ENCODE measurements at places on chromosomes 12 and 14.
A peak's percentile ranks its signal among the peaks of the same experiment; 100 is the strongest.

DNA sequence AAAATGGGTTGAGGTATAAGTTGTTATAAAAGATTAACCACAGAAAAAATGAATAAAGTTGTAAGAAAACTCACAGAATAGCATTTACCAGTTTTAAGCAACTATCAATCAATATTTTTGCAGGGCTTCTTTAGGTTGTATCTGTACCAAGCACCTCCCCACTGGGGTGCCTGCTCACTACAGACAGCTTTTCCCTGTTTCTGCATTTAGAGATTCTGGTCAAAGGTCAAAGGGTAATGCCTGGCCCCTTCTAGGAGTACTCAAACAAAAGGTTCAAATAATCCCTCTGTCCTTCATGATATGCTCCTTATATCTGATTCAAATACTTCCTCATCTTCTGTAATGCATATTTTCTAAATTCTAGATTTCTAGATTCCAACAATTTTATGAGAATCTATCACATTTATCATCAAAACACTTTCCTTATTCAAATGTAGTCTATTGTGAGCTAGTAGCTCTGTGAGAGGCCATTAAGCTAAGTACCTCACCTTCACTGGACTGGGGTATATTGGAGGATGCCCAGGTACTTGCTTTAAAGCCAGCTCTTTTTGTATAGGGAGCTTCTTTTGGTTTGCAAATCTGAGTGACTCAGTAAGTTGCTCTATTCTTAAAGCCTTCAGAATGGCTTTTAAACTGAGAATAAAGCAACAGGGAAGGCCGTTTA, 120.7 kb upstream of the PTPRB start:
- no peak for DNase-seq

GRCh38 chr14:101928415-101928841, 35.9 kb upstream of the DYNC1H1 start:
- DNase-seq, result no peak

DNA sequence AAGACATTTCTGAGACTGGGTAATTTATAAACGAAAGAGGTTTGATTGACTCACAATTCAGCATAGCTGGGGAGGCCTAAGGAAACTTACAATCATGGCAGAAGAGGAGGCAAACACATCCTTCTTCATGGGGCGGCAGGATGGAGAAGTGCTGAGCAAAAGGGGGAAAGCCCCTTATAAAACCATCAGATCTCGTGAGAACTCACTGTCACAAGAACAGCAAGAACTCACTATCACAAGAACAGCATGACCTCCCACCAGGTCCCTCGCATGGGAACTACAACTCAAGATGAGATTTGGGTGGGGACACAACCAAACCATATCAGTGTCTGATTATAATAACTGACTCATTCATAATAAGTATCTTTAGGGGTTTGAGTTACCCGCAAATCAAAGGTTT, 6.4 kb downstream of the SLC39A9 start:
- no peak for DNase-seq

- DNase-seq, result no peak
These were observed 69.5 kb downstream of the GPR135 start for GRCh38 chr14:59395672-59396071.

DNA sequence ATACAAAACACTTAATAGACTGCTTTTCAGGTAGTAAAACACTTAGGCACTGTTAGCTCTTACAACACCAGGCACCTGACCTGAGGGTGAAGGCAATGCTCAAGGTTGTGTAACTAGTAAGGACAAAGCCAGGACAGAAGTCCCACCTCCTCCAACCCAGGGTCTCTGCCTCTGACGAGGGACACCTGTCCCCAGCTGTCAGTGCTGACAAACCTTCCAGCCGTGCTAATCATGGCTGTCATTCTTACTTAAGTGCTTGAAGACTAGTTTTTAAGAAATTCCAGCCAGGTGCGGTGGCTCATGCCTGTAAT, 62.5 kb upstream of the MAX start:
- DNase-seq, result no peak

DNA sequence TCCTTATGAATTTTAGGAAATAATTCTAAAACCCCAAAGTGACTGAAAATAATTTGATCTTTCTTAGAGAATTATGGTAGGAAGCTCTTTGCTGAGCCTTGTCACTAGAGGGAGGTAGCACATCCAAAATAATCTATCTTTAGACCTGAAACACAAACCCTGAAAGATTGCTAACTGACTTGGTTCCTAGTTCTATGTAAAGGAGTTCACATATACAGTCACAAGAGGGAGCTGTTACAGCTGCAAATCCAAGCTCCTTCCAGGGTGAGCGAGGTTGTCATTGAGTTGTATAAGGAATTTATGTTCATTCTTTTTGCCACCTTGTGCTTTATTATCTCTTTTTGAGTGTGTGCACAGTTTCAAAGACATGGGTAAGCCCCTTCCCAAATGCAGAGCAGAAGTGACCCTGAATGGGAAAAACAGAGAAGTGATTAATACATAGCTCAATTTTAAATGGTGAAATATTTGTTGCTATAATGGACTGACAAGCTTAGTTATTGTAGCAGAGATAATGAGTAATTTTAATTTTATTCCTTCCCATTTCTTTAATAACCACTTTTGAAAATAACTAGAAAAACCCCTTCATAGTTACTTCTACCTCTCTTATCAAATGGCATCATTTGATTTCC, 387.9 kb downstream of the DAD1 start:
- no peak for DNase-seq

DNA sequence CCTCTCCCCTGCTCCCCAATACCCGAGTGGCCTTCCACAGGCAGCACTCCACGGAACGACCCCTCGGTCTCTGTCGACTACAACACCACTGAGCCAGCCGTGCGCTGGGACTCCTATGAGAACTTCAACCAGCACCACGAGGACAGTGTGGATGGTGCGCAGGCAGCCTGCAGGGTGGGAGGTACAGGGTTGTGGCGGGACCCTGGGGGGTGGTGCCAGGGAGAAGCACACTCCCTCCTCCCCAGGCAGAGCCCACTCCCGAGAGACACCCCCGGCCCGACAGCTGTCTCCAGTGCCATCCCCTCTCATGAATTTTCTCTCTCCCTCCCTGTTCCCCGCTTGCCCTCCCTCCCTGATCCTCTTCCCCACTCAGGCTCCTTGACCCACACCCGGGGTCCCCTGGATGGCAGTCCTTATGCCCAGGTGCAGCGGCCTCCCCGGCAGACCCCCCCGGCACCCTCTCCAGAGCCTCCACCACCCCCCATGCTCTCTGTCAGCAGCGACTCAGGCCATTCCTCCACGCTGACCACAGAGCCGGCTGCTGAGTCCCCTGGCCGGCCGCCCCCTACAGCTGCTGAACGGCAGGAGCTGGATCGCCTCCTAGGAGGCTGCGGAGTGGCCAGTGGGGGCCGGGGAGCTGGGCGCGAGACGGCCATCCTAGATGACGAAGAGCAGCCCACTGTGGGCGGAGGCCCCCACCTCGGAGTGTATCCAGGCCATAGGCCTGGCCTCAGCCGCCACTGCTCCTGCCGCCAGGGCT, 9.0 kb downstream of the TNS2 start:
- DNase-seq, result no peak

DNA sequence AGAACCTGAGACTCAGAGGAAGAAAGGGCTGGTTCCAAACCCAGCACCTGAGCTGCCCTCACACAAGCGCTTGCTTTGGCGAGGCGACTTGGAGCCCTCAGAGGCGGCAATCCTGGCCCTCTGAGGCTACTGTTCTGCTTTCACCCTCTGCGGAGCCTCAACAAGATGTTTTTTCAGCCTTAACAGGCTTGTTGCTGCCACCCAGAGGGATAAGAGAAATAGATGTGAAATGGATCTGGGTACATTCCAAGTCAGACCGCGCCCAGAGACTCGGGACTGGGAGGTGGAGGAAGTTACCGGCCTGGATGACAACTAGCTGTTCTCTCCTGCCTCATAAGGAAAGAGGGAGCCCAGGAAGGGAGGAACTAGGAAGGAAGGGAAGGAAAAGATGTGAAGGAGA, 89.6 kb downstream of the TTC7B start:
- DNase-seq, result no peak

DNA sequence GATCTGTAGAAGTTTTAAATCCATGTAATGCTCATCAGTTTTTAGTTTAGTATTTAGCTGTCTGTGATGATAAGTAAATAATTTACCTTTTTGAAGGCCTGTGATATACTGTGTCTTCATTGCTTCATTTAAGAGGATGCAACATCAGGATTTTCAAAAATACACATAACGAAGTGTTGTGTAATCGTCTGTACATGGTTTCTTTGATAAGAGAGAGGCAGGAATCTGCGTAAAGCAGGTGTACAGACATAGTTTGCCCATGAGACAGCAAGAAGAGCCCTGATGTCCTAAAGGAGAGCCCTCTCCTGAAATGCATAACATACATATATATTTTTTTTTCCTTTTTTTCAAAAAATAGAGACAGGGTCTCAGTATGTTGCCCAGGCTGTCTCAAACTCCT, 44.8 kb downstream of the RASSF3 start:
- no peak for DNase-seq

GRCh38 chr12:91222746-91223145, 40.1 kb upstream of the DCN start:
- DNase-seq, result no peak

DNA sequence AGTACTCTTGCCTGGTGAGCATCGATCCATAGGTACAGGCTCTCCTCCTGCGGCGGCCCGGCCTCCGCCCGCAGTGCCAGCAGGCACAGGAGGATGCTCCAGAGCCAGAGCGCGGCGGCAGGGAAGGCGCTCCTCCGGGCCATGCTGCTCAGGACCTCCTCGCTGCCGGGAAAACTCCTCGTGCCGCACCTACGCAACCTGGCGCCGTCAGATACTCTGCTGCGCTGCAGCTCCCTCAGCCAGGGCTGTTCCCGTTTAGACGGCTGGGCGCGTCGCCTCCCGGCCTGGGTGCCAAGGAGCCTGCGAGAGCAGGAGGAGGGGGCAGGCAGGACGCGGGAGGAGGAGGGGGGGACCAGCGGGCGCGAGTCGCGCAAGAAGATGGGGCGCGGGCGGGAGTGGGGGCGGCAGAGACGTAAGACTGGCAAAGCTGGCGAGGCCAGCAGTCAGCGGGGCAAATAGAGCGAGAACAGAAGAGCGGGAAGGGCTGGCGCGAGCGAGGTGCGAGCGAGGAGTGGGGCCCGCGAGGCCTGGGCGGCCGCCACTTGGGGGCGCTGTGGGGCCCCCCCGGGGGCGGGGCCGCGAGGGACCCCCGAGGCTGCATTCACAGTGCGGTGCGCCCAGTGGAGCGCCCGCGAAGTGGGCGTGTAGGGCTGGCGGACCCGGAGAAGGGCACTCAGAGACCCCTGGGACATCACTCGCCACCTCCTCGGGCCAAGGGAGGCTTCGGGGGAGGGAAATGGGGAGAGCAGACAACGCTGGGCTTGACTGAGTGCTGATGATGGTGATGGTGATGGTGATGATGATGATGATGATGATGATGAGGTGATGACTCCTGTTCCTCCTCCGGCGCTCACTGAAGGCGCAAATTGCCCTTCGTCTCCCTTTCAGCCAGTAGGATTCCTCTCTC, at the start of gene WIF1:
Gene WIF1, minus strand, starts transcription at position 257 of the 907 bp plus-strand sequence. Its CDS starts 114 bp downstream, at position 143.
- DNase-seq, result peak; percentile 1

DNA sequence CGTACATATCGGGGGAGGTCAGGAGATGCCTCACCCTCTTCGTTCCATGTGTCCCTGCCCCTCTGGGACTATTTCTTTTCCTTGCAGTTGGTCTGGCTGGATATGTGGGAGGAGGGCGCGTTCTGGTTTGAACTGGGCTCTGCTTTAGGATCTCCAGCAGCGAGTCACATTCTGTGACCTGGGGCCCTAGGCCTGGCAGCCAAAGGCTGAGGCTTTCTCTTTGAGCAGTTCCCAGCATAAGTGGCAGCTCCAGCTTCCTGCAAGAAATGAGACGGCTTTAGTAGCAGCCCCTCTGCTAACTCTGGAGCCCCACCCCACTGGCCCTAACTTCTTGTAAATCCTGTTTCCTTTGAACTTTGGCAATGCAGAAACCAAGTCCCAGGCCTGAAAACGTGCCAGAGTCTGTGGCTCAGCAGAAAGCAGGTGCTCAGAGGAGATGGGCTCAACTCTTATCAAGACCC, 274.8 kb downstream of the DPF3 start:
- DNase-seq, result no peak

DNA sequence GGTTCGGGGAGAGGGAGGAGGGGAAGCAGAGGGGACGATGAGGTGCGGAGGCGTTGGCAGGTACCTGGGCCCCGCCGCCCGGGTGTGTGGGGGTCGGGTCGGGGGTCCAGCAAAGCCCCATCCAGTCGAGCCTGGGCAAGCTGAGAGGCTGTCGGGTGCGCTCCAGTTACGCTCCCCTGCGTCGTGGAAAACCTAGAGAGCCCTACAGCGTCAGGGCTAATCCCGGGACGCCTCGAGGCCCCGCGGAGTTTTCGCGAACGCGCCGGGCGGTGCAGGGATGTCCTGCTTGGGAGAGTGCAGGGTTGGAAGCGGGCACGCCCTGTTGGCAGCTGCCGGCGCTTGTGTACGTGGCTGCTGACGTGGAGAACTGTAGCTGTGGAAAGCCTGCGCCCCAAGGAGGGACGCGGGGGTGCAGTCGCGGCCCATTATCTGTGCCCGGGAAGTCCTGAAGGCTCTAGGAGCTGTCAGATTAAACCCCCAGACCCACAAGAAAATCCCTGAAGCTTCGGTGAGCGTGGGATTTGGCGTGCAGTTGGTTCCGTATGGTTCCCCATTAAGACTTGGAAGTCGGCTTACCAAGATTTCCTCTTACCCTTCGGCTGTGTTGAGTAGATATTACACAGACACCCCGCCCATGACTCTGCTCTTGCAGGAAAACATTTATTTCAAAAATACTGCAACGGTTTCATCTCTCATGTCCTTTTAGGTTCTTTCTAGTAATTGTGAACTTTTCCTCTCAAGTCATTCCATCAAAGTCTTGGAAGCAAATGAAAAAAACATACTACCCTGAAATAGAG, 11.3 kb upstream of the SLC38A2 start:
- DNase-seq, result peak; percentile 59

GRCh38 chr12:13566292-13566691, 369.8 kb downstream of the EMP1 start:
- DNase-seq, result no peak

- DNase-seq, result no peak
These were observed 84.5 kb downstream of the CHGA start for GRCh38 chr14:93007225-93007997.

- DNase-seq, result no peak
These were observed 142.1 kb downstream of the GXYLT1 start for GRCh38 chr12:42002563-42002962.

DNA sequence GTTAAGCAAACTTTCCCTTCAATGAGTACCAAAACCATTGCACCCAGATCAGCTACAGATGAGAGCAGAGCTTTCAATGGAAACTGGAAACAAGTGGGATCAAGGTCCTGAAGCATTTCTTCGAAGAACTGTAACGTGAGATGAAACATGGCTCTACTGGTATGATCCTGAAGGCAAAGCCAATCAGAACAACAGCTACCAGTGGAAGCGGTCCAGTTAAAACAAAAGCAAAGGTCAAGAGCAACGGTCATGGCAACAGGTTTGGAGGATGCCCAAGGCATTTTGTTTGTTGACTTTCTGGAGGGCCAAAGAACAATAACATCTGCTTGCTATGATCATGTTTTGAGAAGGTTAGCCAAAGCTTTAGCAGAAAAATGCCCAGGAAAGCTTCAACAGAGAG, 137.9 kb upstream of the CPSF6 start:
- DNase-seq, result no peak

DNA sequence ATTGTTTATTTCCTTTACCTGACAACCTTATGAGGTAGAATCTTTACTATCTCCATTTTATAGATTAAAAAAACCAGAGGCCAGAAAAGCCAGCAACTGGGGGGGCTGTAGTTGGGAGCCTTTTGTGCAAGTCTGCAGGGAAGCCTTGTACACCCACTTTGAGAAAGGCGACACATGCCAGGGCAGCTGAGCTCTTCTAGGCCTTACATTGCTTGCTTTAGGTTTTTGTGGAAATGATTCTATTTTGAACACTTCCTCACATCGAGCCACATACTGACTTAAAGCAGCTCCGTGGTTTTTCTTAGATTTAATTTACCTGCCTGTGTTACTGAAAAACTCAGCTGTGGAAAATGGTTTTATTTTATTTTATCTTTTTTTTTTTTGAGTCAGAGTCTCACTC, 34.6 kb downstream of the EP400 start:
- no peak for DNase-seq

All from activated T-cell treated with anti-CD3 and anti-CD28 coated beads for 24 hours (primary cell).